ENCODE measurements at places on chromosomes 6 and 20.

GRCh38 chr6:143513410-143513809 lies 1.9 kb upstream of the FUCA2 start:
- DNase-seq, result peak; percentile 44
- H3K36me3 ChIP-seq, result no peaks in the 10 kb centered on the region
- H3K27me3 ChIP-seq, result no peaks in the 10 kb centered on the region
- no peak overlapping the region for H3K4me3 ChIP-seq
- H3K27ac ChIP-seq, result no peak overlapping the region
- H3K4me1 ChIP-seq, result peaks cover 58% of the 10 kb centered on the region

- peak; percentile 27 for DNase-seq
- H3K27ac ChIP-seq, result no peak overlapping the region
- no peaks in the 10 kb centered on the region for H3K27me3 ChIP-seq
- H3K36me3 ChIP-seq, result no peaks in the 10 kb centered on the region
Observed at GRCh38 chr6:51495096-51495495, 592.3 kb downstream of the PKHD1 start.

- peaks cover 36% of the 10 kb centered on the region for H3K4me1 ChIP-seq
- H3K27ac ChIP-seq, result peak overlapping the region; percentile 40
- peak overlapping the region; percentile 52 for H3K4me3 ChIP-seq
Observed at GRCh38 chr20:21101453-21101931, 4.7 kb downstream of the LINC00237 start.

- no peak overlapping the region for H3K27ac ChIP-seq
- DNase-seq, result no peak
- no peak overlapping the region for H3K4me3 ChIP-seq
- H3K36me3 ChIP-seq, result no peaks in the 10 kb centered on the region
- peaks cover 16% of the 10 kb centered on the region for H3K27me3 ChIP-seq
Observed at GRCh38 chr20:31984981-31985471, 17.1 kb downstream of the XKR7 start.

- H3K27me3 ChIP-seq, result no peaks in the 10 kb centered on the region
- peak overlapping the region; percentile 38 for H3K27ac ChIP-seq
- no peak overlapping the region for H3K4me3 ChIP-seq
- H3K36me3 ChIP-seq, result no peaks in the 10 kb centered on the region
- DNase-seq, result no peak
Observed at GRCh38 chr6:13508711-13509705, 21.6 kb upstream of the GFOD1 start.

- H3K27ac ChIP-seq, result no peak overlapping the region
- H3K4me1 ChIP-seq, result no peaks in the 10 kb centered on the region
- no peaks in the 10 kb centered on the region for H3K27me3 ChIP-seq
- H3K4me3 ChIP-seq, result no peak overlapping the region
Observed at GRCh38 chr20:16982091-16982726, 234.1 kb downstream of the OTOR start.

- H3K36me3 ChIP-seq, result no peaks in the 10 kb centered on the region
- no peak overlapping the region for H3K4me3 ChIP-seq
- H3K4me1 ChIP-seq, result peaks cover 6% of the 10 kb centered on the region
- DNase-seq, result no peak
- no peaks in the 10 kb centered on the region for H3K27me3 ChIP-seq
- no peak overlapping the region for H3K27ac ChIP-seq
Observed at GRCh38 chr6:16840291-16840690, 79.0 kb upstream of the ATXN1 start.

GRCh38 chr20:2402271-2402980 lies 21.7 kb downstream of the TGM6 start:
- no peaks in the 10 kb centered on the region for H3K4me1 ChIP-seq
- H3K4me3 ChIP-seq, result no peak overlapping the region
- no peak for DNase-seq
- H3K36me3 ChIP-seq, result no peaks in the 10 kb centered on the region
- no peak overlapping the region for H3K27ac ChIP-seq
- H3K27me3 ChIP-seq, result no peaks in the 10 kb centered on the region

DNA sequence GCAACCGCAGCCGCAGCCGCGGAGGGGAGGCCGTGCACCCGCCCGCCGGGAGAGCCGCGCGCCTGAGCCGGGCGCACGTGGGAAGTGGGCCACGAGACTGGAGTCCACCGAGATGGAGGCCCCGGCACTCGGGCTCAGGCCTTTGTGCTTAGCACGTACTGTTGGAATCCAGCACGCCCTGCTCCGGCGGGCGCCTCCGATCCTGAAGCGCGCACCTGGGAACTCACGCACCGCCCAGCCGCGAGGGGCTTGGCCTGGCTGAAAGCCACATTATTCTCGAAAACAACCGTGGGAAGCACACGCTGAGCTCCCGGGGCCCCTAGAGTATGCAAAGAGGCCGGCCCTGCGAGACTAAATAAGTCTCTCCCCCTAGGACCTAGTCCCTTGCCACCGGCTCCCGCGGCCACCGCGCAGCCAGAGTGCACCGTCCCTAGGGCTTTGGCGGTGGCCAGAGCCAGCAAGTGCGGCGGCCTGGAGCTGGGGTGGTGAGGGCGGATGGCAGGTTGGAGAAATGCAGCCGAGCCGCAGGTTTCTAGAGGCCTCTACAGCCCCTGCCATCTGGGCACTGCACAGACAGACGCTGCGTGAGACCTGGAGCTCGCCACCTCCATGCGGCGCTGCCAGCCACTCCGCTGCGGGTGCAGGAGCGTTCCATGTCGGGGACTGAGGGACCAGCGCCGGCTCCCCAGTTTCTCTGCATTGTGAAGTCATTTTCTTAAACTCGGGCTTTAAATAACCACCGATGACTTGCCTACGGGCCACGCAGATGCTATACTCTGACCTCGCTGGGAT lies 42.0 kb upstream of the LY86 start:
- peak; percentile 28 for DNase-seq
- H3K27me3 ChIP-seq, result no peaks in the 10 kb centered on the region
- H3K4me3 ChIP-seq, result peak overlapping the region; percentile 41
- peaks cover 13% of the 10 kb centered on the region for H3K4me1 ChIP-seq
- H3K27ac ChIP-seq, result peak overlapping the region; percentile 3
- H3K36me3 ChIP-seq, result no peaks in the 10 kb centered on the region

DNA sequence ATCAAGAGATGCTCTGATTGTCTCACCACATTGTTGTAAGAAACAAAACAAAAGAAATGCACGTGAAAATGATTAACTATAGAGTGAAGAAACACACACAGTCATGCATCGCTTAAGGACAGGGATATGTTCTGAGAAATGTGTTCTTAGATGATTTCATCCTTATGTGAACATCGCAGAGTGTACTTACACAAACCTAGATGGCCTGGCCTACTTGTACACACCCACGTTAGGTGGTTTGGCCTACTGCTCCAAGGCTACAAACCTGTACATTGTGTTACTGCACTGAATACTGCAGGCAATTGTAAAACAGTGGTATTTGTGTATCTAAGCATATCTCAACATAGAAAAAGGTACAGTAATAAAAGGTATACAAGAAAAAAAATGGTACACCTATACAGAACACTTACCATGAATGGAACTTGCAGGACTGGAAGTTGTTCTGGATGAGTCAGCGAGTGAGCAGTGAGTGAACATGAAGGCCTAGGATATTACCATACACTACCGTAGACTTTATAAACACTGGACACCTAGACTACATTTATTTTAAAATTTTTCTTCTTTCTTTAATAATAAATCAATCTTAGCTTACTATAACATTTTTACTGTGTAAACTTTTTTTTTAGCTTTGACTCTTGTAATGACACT lies 48.6 kb downstream of the FKBP5 start:
- peaks cover 88% of the 10 kb centered on the region for H3K36me3 ChIP-seq
- peaks cover 16% of the 10 kb centered on the region for H3K4me1 ChIP-seq
- no peak overlapping the region for H3K27ac ChIP-seq
- DNase-seq, result no peak
- no peak overlapping the region for H3K4me3 ChIP-seq
- no peaks in the 10 kb centered on the region for H3K27me3 ChIP-seq

GRCh38 chr6:144064402-144065212 lies 30.8 kb downstream of the SF3B5 start:
- H3K4me3 ChIP-seq, result peak overlapping the region; percentile 85
- peak overlapping the region; percentile 90 for H3K27ac ChIP-seq
- H3K27me3 ChIP-seq, result no peaks in the 10 kb centered on the region

DNA sequence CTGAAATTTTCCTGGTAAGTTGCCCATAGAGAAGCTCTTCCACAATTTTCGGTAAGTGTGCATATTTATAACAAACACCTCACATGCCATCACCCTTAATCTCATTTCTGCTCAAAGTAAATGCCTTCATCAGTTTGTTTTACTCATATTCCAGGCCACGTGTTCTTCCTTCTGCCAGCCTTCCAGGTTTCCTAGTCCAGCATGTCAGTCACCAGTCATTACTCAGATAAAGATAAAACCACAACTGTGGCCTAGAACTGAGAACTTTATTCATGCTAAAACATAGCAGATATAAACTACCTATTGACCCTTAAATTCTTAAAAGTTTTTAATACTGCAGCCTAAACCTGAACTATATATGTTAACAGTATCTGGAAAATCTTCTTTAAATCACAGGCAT lies 149.5 kb upstream of the SLC22A16 start:
- peaks cover 11% of the 10 kb centered on the region for H3K4me1 ChIP-seq
- no peak overlapping the region for H3K4me3 ChIP-seq
- peak; percentile 19 for DNase-seq
- no peaks in the 10 kb centered on the region for H3K27me3 ChIP-seq

- no peaks in the 10 kb centered on the region for H3K4me1 ChIP-seq
- no peak for DNase-seq
- no peak overlapping the region for H3K27ac ChIP-seq
- no peaks in the 10 kb centered on the region for H3K27me3 ChIP-seq
- no peaks in the 10 kb centered on the region for H3K36me3 ChIP-seq
Observed at GRCh38 chr6:72248621-72249020, 362.3 kb downstream of the RIMS1 start.

DNA sequence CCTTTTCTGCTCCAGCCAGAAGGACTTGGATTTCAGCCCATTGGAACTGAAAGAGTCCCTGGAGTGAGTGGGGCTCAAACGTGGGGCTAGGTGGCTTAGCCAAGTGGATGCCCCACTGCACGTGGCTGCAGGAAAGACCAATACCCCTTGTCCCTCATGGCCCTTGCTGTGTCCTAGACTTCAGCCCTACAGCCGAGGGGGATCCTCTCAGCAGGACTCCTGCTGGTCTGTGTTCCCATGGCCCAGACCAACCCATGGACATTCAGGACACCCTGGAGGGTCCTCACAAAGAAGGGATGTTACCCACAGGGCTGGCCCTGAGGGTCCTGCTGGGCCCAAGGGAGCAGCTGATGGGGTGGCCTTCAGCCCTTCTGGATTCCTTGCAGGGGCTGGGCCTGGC lies 30.0 kb upstream of the PHACTR3 start:
- H3K36me3 ChIP-seq, result no peaks in the 10 kb centered on the region
- H3K4me1 ChIP-seq, result peaks cover 9% of the 10 kb centered on the region
- H3K27me3 ChIP-seq, result peaks cover 31% of the 10 kb centered on the region
- DNase-seq, result no peak
- H3K4me3 ChIP-seq, result no peak overlapping the region
- no peak overlapping the region for H3K27ac ChIP-seq

DNA sequence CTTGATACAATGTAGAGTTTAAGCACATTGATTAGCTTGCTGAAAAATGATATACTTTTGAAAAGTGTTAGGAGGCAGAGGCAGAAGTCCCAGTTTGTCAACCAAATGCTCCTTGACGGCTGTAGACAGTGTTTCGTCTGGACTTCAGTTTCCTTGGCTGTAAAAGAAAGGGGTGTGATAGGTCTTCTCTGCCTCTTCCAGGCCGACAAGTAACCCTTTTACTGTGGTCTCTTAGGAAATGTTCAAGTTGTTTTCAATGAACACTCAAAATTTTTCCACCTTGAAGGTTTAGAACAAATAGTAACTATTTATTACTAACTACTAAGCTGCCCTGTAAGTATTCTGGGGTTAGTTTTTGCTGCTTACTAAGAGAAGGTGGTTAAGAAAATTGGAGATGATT lies 122.4 kb downstream of the IRF4 start:
- DNase-seq, result no peak
- no peaks in the 10 kb centered on the region for H3K36me3 ChIP-seq
- no peak overlapping the region for H3K27ac ChIP-seq
- no peaks in the 10 kb centered on the region for H3K4me1 ChIP-seq

DNA sequence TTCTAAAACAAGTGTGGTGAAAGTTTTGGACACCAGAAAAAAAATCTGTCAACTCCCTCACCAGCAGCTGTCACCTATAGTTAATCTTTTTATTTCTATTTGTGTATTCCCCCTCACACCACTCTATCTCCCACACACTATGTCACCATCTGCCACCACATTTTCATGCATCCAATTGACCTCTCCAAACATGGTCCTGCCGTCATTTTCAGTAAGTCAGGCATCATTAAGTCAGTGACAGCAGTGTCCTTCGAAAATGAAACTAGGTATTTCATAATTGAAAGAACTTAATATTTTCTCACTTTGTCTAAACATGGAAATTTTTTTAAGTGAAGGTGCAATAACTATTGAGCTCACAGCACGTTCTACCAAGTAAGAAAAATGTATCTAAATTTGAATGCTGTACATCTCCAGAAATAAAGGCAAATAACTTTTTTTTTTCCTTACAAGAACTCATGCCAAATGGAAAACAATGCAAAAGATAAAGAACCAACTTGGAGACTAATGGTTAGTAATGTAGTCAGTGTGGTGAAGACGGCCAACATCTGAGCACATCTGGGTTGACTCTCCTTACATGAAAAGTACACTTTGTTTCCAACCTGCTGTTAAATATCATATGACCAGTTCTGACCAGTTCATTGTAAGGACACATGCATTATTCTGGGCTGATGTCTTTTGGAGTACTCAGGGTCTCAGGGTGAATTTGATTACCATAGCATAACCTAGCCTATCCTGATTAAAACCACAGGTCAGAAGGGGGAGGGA lies 623.3 kb upstream of the MANEA start:
- H3K4me3 ChIP-seq, result no peak overlapping the region
- no peaks in the 10 kb centered on the region for H3K36me3 ChIP-seq
- DNase-seq, result no peak
- H3K4me1 ChIP-seq, result no peaks in the 10 kb centered on the region

DNA sequence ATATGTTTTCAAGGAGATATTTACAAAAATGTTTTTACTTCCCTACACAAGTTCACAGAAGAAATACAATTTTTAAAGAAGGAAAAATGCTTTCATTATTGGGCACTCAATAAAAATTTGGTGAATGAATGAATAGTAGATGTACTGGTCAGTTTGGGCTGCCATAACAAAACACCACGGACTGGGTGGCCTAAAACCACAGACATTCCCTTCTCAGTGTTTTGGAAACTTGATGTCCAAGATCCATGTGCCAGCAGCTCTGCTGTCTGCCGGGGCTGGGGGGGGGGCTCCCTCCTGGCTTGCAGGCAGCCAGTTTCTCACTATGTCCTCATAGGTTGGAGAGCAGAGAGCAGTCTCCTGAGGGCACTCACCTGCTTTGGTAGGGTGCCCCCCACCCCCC lies 62.0 kb downstream of the FAM120B start:
- H3K27me3 ChIP-seq, result no peaks in the 10 kb centered on the region
- no peak overlapping the region for H3K4me3 ChIP-seq
- no peak overlapping the region for H3K27ac ChIP-seq
- peaks cover 64% of the 10 kb centered on the region for H3K36me3 ChIP-seq

Measured in stomach (tissue), 19 donors.